Activated naive CD8-positive, alpha-beta T cell treated with anti-CD3 and anti-CD28 coated beads for 36 hours (primary cell): ENCODE measurements at places on chromosomes 1 and 21. TPM values are rescaled to one million over a fixed set of nuclear protein-coding genes. Genes with fewer than 3 reads are reported as not detected.
A peak's percentile ranks its signal among the peaks of the same experiment; 100 is the strongest.

The GCLM gene
- 17.8 TPM for total RNA-seq

The GNG5 gene
- total RNA-seq: 119 TPM

The ELF3 gene
- 0.30 TPM for total RNA-seq

The KCNK2 gene
- total RNA-seq: not detected

The RUNX3 gene
- 144 TPM for total RNA-seq

The SAMD11 gene
- total RNA-seq: not detected

The FCRL1 gene
- total RNA-seq: 0.74 TPM

DNA sequence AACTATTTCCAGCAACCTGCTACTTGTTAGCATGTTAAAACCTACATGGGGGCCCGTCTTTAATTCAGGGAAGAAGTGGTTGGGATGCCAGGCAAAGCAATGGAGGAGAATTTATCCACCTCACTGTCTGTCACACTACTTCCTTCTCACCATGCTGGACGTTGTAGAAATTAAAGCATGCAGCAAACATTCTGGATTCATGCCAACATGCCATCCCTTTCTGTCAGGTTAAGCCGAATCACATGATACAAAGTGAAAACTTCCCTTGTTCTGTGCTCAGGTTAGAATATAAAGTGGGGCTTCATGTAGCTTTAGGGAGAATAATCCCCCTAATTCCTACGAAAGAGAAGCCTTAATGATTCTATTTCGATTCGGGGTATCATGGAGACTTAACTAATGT lies 95.5 kb downstream of the ERG start:
- peaks cover 20% of the 10 kb centered on the region for H3K27me3 ChIP-seq
- no peaks in the 10 kb centered on the region for H3K4me1 ChIP-seq
- no peak overlapping the region for H3K27ac ChIP-seq
- H3K4me3 ChIP-seq: no peak overlapping the region
- no peak for DNase-seq
- no peaks in the 10 kb centered on the region for H3K36me3 ChIP-seq

GRCh38 chr1:223711173-223711572 lies 1.2 kb upstream of the CAPN2 start:
- peaks cover 5% of the 10 kb centered on the region for H3K27me3 ChIP-seq
- no peak overlapping the region for H3K27ac ChIP-seq
- DNase-seq: no peak
- H3K36me3 ChIP-seq: no peaks in the 10 kb centered on the region

DNA sequence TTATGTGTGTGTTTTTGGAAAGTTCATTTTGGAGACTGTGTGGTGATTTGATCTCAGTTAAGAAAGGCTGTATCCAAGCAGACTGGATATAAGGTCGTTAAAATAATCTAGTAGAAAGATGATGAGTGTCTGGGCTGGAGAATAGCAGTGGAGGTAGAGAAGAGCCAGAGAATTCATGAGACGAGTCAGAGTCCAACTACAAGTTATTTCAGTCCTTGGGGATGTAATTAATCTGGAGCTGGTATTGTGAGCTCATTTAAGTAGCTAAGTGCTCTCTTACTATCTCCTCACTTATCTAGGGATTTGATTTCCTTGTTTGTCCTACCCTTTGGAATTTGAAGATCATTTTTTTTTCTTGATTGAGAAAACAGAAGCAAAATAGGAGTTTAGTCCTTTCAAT lies 1219.0 kb upstream of the ADGRL4 start:
- no peak overlapping the region for H3K4me3 ChIP-seq
- no peak for DNase-seq
- no peaks in the 10 kb centered on the region for H3K36me3 ChIP-seq
- H3K4me1 ChIP-seq: no peaks in the 10 kb centered on the region

DNA sequence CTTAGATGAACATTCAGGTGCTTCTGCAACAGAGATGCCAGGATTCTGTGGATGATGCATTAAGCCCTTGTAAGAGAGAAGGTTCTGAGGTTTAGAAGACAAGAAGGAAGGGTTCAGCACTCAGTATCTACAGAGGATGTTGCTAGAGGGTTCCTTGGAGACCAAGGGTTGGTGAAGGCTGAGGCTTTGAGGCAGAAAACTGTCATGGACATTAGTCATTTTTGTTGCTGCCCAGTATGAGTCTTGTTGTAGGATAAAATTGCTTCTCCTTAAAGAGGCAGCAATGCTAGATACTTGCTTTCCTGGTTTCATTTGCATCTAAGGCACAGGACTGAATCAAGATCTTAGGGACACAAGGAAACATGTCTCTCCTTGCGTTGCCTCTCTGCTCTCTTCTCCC lies 319.4 kb upstream of the NFIA start:
- H3K27me3 ChIP-seq: peaks cover 8% of the 10 kb centered on the region
- no peak for DNase-seq
- no peak overlapping the region for H3K4me3 ChIP-seq
- no peaks in the 10 kb centered on the region for H3K36me3 ChIP-seq

DNA sequence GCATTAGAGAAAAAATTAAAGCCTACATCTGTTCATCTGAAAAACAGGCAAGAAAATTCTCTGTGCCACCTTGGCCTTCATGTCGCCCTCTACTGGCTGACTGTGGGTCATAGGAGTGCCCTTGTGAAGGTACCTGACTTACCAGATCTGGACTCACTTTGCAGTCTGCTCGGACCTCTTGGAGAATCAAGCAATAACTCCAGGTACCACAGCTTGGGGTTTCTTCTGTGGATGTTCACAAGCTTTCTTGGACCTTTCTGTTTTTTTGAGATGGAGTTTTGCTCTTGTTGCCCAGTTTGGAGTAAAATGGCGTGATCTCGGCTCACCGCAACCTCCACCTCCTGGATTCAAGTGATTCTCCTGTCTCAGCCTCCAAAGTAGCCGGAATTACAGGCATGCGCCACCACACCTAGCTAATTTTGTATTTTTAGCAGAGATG lies 2.4 kb upstream of the PRAMEF18 start:
- H3K4me1 ChIP-seq: no peaks in the 10 kb centered on the region
- DNase-seq: peak; percentile 21
- no peaks in the 10 kb centered on the region for H3K36me3 ChIP-seq
- H3K27ac ChIP-seq: no peak overlapping the region

DNA sequence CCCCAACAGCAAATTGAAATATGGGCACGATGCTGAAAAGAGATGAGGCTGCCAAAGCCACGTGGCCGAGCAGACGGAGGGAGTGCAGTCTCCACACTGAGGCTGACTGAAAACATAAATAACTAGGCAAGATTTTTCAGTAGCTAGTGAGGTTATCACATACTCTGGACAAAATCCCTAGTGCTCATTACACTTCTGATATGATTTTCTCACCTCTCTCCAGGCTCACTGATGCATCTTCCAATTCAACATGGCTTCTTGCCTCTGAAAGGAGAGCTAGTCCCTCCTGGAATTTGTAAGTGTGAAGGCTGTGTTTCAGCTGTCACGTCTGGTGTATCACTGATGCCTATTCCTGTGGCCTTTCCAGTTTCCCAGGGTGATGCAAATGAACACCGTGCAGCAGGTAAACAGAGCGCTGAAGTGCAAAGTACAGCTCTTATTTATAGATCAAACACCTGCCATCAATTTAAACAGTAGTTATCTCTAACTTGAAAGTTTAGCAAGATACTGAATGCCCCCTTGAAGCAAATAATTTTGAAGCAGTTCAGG lies 656.1 kb downstream of the KIF26B start:
- peaks cover 2% of the 10 kb centered on the region for H3K36me3 ChIP-seq
- no peak for DNase-seq
- H3K4me1 ChIP-seq: peaks cover 6% of the 10 kb centered on the region

- H3K4me1 ChIP-seq: peaks cover 4% of the 10 kb centered on the region
- H3K4me3 ChIP-seq: no peak overlapping the region
- H3K27me3 ChIP-seq: peaks cover 50% of the 10 kb centered on the region
- no peak overlapping the region for H3K27ac ChIP-seq
These were observed 8.4 kb downstream of the SYPL2 start for GRCh38 chr1:109474697-109475096.

GRCh38 chr1:205458777-205459566 lies 3.1 kb upstream of the BLACAT1 start:
- peaks cover 66% of the 10 kb centered on the region for H3K27me3 ChIP-seq
- H3K4me3 ChIP-seq: no peak overlapping the region
- peaks cover 7% of the 10 kb centered on the region for H3K4me1 ChIP-seq
- no peaks in the 10 kb centered on the region for H3K36me3 ChIP-seq
- no peak overlapping the region for H3K27ac ChIP-seq

DNA sequence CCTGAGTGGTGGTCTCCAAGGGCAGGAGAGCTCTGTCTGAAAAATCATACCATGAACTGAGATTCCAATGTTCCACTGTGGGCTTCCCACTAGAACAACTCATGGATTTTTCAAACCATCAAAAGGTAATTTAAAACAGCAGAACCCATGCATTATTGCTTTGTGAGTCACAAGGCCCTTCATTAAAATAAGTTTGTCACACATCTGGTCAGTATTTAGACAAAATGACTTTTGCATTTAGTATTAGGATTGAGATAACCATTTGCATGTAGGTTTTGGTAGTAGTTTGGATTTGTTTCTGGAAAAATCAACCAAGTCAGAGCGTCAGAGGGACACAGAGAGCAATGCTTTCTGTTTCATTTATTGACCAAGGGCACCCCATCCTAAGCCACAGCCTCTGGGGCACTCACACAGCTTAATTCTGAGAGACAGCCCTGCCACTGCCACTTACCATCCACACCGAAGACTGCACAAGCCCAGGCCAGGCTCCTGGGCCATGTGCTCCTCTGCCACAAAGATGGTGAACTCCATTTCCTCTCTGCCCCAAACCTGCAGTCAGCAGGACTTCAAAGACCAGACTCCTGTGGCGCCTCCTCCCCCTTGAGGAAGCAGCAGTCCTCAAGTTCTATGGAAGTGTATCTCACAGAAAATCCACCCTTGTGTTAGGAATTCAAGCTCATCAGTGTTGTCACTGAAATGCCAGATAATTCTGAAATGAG lies 132.6 kb upstream of the DUSP10 start:
- peaks cover 7% of the 10 kb centered on the region for H3K27me3 ChIP-seq

DNA sequence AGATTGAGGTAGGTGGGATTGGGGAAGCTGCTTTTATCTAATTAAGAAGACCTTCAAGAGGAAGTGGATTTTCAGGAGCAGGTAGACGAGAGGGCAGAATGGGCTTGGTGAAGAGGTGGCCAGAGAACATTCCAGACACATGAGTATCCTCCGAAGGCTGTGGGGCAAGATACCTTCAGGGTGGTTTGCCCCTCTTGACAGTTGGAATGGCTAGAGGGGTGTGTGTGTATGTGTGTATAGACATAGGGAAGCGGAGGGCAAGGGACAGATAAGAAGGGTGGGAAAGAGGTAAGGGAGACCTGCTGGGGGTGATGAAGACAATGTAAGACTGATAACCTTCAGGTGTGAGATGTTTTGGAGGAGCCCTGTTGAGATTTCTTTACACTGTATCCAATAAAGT lies 46.8 kb upstream of the TSPAN2 start:
- no peak overlapping the region for H3K4me3 ChIP-seq
- no peaks in the 10 kb centered on the region for H3K36me3 ChIP-seq
- peaks cover 17% of the 10 kb centered on the region for H3K27me3 ChIP-seq
- no peak overlapping the region for H3K27ac ChIP-seq

GRCh38 chr1:9629445-9630201 lies 21.9 kb upstream of the PIK3CD start:
- peaks cover 48% of the 10 kb centered on the region for H3K36me3 ChIP-seq
- H3K27ac ChIP-seq: peak overlapping the region; percentile 97
- peak; percentile 84 for DNase-seq
- peak overlapping the region; percentile 93 for H3K4me3 ChIP-seq

- peaks cover 17% of the 10 kb centered on the region for H3K27me3 ChIP-seq
- peaks cover 4% of the 10 kb centered on the region for H3K4me1 ChIP-seq
- H3K36me3 ChIP-seq: peaks cover 3% of the 10 kb centered on the region
- no peak overlapping the region for H3K27ac ChIP-seq
These were observed 14.6 kb downstream of the MAEL start for GRCh38 chr1:167003711-167004110.

- H3K4me1 ChIP-seq: peaks cover 6% of the 10 kb centered on the region
- no peaks in the 10 kb centered on the region for H3K36me3 ChIP-seq
- no peaks in the 10 kb centered on the region for H3K27me3 ChIP-seq
These were observed 31.7 kb upstream of the CLDN14 start for GRCh38 chr21:36511484-36512220.

DNA sequence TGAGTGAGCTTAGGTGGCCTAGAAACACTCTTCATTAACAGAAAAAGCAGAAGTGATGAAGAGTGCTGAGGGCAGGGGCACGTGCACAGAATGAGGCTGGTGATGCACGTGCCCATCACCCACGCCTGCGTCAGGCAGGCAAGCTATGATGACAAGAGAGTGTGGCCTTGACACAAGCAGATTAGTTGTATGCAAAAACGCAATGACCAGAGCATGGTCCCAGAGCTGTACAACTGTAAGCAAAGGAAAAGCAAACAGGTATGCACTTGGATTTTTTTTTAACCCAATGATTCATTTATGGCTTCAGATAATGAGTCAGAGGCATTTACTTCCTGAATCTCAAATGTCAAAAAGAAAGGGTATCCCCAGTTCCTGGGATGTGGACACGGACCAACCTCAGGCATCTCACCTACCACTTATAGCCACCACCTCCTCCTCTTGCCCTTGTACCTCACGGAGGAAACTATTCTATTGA lies 9.1 kb upstream of the TMEM61 start:
- no peak for DNase-seq
- H3K27me3 ChIP-seq: peaks cover 24% of the 10 kb centered on the region
- H3K36me3 ChIP-seq: no peaks in the 10 kb centered on the region

DNA sequence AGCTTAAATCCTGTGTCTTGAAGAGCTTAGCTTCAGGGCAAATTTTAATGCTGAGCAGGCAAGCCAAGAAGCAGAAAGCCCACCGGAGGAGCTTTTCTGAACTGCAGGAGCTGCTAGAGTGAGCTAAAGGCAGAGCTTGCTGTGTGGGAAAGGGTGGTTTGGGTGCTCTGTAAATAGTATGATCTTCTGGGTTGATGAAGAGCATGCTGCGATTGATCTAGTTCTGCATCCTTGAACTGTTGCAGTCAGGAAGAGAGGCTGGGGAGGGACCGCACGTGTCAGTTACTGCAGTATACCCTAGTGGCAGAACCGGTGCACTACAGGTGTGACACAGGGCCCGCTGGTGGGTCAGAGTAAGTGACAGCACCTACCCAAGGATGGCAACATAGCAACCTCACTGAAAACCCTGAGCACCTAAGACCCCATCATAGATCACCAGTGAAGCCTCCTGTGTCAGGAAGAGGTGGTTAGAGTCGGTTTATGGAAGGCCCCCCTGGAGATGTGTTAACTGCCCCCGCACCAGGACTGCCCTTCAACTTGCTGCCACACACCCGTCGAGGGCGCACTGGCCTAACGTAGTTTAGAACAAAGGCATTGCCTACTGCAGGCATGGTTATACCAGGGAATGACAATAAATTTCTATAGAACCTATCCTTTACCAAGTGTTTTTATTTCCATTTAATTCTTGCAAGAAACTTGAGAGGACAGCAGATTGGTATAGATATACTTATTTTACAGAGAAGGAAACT lies 146.0 kb upstream of the KIAA0040 start:
- H3K36me3 ChIP-seq: no peaks in the 10 kb centered on the region
- H3K4me1 ChIP-seq: peaks cover 2% of the 10 kb centered on the region
- H3K27me3 ChIP-seq: peaks cover 3% of the 10 kb centered on the region
- H3K4me3 ChIP-seq: no peak overlapping the region

GRCh38 chr21:28821276-28822122 lies 171.2 kb downstream of the LTN1 start:
- no peak for DNase-seq
- H3K27ac ChIP-seq: no peak overlapping the region
- peaks cover 3% of the 10 kb centered on the region for H3K36me3 ChIP-seq
- H3K4me1 ChIP-seq: peaks cover 1% of the 10 kb centered on the region
- H3K27me3 ChIP-seq: no peaks in the 10 kb centered on the region
